Right ventricle myocardium inferior (tissue), 1 donor: ENCODE measurements at places on chromosomes 1 and 21.

DNA sequence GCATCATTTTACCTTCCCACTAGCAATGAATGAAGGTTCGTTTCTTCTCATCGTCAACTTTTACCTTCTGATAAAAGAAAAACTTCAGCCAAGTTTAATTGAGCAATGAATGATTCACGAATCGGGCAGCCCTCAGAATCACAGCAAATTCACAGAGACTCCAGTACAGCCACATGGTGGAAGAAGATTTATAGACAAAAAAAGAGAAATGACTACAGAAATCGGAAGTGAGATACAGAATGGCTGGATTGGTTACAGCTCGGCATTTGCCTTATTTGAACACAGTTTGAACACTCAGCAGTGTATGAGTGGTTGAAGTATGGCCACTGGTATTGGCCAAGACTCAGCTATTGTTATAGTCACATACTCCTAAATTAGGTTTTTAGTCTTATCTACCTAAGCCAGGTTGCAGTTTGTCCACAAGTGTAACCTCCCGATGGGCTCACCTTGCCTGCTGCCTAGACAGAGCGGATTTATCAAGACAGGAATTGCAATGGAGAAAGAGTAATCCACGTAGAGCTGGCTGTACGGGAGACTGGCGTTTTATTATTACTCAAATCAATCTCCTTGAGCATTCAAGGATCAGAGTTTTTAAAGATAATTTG is 15.3 kb downstream of the AK4 start:
- no peak for DNase-seq

GRCh38 chr1:230798491-230798890 is 51.3 kb downstream of the CAPN9 start:
- DNase-seq, result no peak

DNA sequence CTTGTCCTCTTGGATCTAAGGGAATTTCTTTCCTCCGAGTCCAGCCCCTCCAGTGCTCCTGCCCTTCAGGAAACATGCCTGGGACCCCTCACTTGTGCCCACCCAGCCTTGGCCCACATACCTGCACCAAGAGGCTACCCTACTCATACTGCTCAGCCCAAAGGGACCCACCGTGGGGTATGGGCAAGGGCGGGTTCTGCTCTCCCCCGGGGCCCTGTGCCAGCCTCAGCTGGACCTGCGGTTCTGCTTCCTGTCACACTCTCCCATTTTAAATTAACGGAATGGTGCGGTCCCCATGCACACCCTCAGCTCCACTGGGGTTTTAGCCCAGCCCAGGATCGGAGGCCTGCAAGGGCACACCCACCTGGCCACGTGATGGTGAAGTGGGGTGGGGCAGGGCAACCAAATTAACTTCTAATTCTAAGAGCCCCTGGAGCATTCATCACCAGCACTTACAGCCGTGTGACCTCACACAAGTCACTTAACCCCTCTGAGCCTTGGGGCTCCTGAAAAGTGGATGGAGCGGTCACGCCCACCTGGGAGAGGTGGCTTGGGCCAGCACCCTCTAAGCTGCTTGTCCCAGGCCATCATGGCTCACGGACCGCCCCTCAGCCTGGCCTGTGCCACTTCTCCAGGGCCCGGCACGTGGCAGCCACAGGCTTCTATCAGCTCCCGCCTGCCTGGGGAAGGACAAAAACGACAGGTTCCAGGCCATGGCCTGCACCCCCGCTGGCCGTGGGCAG is 28.3 kb downstream of the TP73 start:
- peak; percentile 41 for DNase-seq

- DNase-seq, result no peak
These were observed 93.7 kb downstream of the DUSP10 start for GRCh38 chr1:221648201-221648600.

DNA sequence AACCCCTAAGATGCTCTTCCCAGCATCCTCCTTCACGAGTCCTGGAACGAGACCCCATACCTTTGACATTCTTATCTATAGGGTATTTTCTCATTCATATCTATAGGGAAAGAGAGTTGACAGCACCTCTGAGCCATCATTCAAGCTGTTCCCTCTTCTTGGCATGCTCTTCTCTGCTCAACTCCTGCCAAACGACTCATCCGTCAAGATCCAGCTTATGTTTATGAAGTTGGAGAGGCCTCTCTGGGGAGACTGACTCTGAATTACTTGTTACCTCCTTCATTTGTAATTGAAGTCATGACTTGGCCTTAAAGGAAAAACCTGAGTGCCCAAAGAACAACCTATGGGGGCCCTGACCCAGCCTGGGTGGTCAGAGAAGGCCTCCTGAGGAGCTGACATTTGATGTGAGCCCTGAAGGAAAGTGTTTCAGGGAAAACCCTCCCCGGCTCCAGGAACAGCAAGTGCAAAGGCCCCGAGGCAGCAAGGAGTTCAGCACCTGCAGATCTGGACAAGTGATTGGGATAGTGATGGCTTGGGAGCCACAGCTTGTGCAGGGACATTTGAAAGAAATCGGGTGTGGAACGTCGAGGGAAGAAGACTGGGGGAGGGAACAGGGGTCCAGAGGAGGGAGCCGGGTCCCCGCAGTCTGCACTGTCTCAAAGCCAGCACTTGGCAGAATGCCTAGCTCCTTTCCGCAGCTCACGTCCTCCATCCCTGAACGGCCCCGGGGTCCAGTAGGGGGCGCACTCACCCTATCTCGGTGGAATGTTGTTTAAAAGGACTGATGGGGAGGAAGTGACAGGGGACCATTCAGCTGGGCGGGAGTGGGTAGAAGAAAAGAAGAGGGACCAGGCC is 14.0 kb upstream of the CDA start:
- DNase-seq, result peak; percentile 93

GRCh38 chr1:157624471-157624870 is 26.6 kb upstream of the FCRL4 start:
- no peak for DNase-seq
